T47D (cell line): ENCODE measurements at places on chromosomes 1 and 21.

- DNase-seq, result no peak
These were observed 956 bp upstream of the SCAF4 start for GRCh38 chr21:31732597-31733550.

GRCh38 chr1:18723701-18724411, 93.2 kb downstream of the PAX7 start:
- DNase-seq, result no peak

DNA sequence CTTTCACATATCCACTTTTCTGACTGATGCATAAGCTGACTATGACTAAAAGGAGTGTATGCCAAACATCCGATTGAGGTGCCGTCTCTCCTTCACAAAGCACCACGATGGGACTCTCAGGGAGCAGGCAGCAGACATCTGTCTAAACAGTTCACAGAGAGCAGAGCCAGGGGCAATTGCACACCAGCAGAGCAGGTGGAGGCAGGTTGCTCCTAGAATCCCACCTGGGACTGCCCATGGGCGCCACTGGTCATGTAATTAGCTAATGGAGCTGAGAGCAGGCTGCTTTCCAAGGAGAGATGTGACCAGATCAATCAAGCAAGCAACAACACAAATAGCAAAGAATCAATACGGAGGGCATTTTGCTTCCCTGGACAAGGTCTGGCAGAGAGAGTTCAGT, 30.5 kb upstream of the COA6 start:
- DNase-seq, result no peak

DNA sequence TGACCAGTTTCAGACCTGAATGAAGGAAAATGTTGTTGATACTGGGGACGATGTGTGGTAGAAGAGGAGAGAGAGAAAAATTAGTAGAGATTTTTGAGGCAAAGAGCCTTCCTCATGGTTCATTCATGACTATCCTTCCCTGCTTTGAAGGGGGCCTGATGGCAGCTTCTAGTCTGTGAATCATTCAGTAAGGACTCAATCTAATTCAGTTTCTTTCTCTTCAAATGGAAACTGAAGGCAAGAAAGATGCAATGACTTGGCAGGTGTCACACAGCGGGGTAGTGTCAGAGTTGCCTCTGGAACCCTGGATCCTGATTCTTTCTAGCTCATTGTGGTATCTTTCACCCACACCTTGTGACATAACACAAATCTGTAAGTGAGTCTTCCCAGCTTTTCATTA, 14.9 kb upstream of the CD5L start:
- DNase-seq, result no peak

GRCh38 chr1:36542024-36542961, 59.6 kb upstream of the CSF3R start:
- no peak for DNase-seq

DNA sequence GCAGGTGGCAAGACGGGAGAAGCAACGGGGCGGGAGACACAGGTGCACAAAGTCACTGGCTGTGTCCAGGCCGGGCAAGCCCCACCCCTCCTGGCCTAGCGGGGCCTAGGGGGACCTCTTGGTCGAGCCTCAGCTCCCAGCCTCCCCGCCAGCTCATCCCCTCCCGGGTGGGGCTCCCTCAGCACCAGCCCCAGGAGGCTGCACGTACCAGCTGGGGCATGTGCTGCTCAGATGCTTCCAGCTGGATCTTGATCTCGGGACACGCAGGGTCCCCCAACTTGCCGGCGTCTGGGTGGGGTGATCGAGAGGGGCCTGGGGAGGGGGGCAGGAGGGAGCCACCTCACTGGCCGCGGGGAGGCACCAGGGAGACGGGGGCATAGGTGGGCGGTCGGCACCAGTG, 71.4 kb downstream of the RAP1GAP start:
- no peak for DNase-seq

DNA sequence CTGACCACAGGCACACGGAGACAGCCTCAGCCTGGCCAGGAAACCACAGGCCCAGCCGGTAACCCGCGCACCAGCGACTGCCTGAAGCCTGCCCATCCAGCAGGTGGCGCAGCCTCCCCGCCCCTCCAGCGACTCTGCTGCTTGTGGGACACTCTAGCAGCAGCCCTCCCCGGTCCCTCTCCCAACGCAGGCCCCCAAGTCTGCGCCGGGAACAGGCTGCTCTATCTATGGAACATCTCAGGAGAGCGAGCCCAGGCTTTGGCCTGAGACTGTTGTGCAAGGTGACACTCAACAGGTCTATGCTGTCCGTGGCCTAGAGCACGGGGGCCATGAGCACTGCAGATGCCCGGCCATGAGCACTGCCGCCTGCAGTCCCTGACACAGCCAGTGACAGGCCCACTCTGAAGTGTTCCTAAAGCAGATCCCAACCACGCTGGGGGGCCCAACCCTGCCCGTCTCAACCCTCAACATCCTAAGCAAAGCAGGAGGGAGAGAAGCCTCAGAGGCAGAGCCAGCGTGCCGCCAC, 28.4 kb downstream of the WDR4 start:
- DNase-seq, result no peak

GRCh38 chr1:62573675-62574074, 23.6 kb upstream of the ANGPTL3 start:
- no peak for DNase-seq

- DNase-seq, result no peak
These were observed 77.5 kb downstream of the PLPP3 start for GRCh38 chr1:56501888-56502287.

DNA sequence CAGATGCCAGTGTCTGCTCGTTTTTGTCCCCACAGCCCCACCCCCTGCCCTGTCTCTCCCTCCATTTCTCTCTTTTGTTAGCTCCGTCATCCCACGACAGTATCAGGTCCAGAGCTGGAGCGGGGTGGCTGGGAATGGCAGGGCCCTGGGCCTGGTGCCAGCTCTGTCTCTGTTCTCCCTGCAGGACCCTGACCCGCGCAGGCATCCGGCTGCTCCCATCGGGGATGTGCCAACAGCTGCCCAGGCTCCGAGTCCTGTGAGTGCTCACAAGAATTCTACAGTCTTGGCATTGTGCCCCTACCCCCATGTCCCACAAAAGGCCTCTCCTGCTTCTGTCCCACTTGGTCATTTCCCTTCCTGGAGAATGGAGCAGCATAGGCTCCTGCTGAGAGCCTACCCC, 37.4 kb downstream of the UBE2T start:
- DNase-seq, result no peak

GRCh38 chr1:203197625-203198024, 11.1 kb upstream of the CHI3L1 start:
- no peak for DNase-seq

GRCh38 chr21:19461481-19462205, 1058.1 kb upstream of the TMPRSS15 start:
- DNase-seq, result no peak

GRCh38 chr1:232127190-232127589, 500.6 kb downstream of the DISC1 start:
- DNase-seq, result no peak

DNA sequence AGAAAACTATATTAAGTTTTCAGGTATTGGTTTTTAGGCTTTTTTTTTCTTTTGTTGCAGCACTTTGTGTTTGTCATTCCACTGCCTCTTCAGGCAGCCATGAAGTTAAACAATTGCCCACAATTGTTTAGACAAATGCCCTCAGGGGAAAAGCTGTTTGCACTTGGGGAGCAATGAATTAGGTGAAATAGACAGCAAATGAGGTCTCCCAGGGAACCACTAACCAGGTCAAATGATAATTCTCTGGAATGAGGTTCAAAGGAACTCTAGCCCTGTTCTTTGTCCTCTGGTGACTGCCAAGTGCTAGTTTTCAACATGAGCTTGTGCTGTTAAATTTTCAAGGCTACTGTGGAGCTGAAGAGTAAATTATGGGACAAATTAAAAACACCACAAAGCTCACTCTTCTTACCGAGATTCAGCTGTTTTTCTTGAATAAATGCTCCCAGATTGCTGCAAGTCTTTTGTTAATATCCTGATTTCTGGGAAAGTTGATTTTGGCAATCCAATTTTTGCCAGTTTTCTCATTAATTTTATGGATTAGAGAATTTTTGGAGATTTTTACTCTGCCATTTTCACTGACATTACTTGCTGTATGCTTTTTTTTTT, 15.1 kb upstream of the MAB21L3 start:
- no peak for DNase-seq

GRCh38 chr1:154747380-154747739, 122.7 kb downstream of the KCNN3 start:
- no peak for DNase-seq

DNA sequence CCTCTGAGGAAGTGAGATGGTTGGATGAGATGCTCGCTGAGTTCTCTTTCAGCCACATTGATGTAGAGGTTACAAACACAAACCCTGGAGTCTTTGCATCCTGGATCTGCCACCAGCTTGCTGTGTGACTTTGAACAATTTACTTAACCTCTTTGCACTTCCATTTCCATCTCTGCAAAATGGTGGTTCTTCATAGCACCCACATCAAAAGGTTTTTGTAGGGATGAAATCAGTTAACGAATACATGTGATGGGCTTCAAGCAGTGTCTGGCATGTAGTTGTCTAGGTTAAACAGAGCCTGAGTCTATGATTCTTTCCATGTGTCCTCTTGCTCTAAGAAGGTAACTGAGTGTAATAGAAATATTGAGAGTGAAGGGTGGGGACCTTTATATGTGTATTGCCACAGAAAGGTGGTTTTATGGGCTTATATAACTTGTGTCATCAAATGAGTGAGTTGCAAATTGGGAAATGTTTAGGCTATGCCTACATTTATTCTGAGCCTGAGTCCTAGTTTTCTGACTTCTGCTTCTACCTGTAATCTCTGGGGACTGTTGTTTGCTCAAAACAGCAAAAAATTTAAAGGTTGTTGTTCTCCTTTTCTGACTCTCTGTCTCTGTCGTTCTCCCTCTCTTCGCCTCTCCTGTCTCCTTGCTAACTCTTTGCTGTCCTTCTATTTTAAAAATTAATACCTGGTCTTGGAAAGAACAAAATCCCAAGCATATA, 27.3 kb upstream of the LRRN2 start:
- DNase-seq, result no peak

DNA sequence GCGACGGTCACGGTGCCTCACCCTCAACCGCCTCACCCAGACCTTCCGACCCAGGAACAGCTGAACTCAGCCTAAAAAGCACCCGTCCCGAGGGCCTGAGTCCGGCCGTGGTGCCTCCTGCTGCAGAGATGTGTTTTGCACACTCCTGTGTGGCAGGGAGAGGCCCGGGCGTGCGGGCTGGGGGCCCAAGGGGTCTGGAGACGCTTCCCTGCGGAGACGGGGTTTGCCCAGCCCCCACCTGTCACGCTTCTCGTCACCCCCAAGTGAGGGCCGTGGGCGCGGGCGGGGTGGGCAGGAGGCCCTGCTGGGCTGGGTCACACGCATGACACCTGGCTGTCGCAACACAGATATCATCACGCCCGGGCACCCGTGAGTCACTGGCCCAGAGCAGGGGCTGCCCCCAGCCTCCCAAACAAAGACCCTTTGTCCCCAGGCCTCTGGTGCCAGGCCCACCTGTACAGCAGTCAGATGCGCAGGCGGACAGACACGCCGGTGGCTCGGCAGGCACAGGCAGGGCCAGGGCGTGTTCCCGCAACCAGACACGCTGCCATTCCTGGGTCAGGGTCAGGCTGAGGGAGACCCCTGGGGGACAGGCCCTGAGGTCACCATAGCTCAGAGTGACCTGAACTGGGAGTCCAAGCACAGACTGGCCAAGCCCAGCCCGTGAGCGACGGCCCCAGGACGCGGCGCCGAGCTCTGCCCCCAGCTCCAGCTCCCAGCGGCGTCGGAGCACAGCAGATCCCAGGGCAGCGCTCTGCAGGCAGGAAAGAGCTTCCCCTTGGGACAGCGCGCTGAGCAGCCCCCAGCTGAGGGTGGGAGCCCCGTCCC, 6.1 kb downstream of the B3GALT6 start:
- DNase-seq, result no peak

DNA sequence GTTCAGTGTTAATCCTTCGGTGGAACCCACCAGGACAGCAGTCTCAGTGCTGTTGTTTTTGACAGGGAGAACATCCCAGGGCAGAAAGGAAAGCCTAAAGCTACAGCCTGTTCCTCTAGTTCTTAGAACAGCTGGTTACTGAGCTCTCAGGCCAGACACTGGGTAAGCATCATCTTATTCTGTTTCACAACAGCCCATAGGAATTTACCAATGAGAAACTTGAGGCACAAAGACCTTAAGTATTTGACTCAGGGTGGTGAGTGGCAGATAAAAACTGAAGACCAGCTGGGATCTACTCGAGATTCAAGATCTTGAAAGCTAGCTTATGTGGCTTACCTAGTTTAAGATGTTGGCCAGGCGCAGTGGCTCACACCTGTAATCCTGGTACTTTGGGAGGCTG, 9.4 kb upstream of the NEK2 start:
- DNase-seq, result no peak

DNA sequence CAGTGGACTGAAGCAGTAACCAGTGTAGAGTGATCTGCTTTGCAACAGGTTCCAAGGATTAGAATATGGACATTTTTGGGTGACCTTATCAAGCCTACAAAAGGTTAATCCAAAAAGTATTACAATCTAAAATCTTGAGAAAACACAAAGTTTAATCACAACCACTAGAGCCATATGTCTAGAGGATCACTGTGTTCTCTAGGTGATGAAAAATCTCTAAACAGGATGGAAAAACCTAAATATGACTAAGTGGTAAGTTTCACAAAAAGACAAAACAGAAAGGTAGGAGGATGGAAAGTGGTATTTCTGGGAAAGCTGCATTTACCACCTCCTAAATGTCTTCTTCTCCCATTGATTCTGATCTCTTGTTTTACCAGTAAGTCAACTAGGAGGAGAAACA, 411.1 kb upstream of the CXADR start:
- DNase-seq, result no peak

- no peak for DNase-seq
These were observed 284.0 kb downstream of the RPS6KC1 start for GRCh38 chr1:213335084-213335483.

GRCh38 chr1:228149406-228150119, at the start of gene GJC2:
GJC2 (plus strand) TSS chr1:228149930; CDS start chr1:228157759, 7,829 bp downstream.
- no peak for DNase-seq

GRCh38 chr1:2961081-2961480, 60.2 kb upstream of the ACTRT2 start:
- DNase-seq, result no peak

DNA sequence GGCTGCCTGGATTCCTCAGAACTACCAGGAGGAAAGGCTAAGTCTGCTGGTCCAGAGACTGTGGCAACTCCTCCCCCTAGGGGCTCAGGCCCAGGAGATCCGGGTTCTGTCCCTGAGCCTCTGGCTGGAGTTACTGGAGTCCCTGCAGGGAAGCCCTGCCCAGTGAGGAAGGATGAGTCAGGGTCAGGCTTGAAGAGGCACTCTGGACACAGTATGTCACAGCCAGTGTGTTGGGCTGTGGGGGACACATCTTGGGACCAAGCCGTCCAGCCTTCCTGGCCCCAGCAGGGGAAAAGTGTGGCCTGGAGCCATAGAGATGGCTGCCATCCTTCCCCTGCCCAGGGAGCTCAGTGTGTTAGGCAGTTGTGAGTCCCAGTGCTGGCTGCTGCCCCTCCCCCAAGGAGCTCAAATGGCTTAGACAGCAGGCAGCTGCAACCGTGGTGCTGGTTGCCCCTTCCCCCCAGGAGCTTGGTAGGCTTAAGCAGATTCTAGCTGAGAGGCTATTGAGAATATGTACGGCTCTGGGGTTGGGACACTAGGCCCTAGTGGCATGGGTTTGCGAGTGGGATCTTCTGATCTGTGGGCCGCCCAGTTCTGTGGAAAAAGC, 28.2 kb upstream of the RABGAP1L start:
- DNase-seq, result no peak

GRCh38 chr1:15023205-15023604, 130.3 kb upstream of the TMEM51 start:
- DNase-seq, result no peak
